Aorta (tissue), 5 donors: ENCODE measurements at places on chromosomes 1 and 21. TPM values are rescaled to one million over a fixed set of nuclear protein-coding genes. Genes with fewer than 3 reads are reported as not detected.

MYCL gene
- 0.45 TPM for total RNA-seq

- no peak for DNase-seq
Measured at GRCh38 chr1:60331647-60332046, 258.1 kb upstream of the C1orf87 start.

GRCh38 chr1:12478612-12478985 lies 139.4 kb downstream of the DHRS3 start:
- no peak for DNase-seq

DPT gene
- 73.2 TPM for total RNA-seq

GRCh38 chr1:212959266-212960220 lies 9.2 kb downstream of the VASH2 start:
- no peak for DNase-seq
